ENCODE measurements at places on chromosomes 6 and 20.
A peak's percentile ranks its signal among the peaks of the same experiment; 100 is the strongest.

DNA sequence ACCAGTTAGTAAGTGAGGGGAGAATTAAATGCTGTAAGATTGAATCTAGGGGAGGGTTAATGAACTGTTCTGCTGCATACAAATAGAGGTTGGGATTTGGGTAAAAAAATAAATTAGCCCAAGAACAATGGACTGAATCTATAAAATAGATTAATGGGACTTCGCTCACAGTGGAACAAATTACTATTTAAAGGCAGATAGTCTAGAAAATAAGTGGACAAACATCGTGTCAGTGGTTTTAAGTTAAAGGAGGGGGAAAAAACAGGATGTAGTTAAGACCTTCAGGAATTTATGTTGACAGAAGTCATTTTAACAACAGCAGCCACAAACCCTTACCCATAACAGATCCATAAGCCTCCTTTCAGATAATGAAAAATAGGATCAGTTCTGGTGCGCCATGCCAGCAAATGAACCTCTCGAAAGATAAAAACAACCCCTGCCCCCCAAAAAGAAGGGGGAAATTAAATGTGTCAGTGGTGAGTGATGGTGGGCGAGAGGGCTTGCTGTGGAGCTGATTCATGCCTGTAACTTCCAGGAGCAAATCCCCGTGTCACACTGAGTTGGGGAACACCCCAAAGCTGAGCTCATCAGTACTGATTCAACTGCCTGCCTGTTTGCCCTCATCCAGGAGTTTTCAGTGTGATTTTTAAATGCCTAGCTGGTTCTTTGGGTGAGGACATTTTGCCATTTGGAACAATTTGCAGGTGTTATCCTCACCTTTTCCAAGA lies 86.8 kb downstream of the PPP1R14C start:
- peaks cover 5% of the 10 kb centered on the region for H3K27me3 ChIP-seq
- H3K36me3 ChIP-seq, result no peaks in the 10 kb centered on the region
- no peak for DNase-seq
- H3K4me3 ChIP-seq, result no peak overlapping the region
- H3K4me1 ChIP-seq, result peaks cover 2% of the 10 kb centered on the region

- H3K27me3 ChIP-seq, result peaks cover 6% of the 10 kb centered on the region
- no peaks in the 10 kb centered on the region for H3K36me3 ChIP-seq
- peaks cover 51% of the 10 kb centered on the region for H3K4me1 ChIP-seq
- DNase-seq, result no peak
These were observed 132.7 kb upstream of the LRFN2 start for GRCh38 chr6:40719671-40720374.

DNA sequence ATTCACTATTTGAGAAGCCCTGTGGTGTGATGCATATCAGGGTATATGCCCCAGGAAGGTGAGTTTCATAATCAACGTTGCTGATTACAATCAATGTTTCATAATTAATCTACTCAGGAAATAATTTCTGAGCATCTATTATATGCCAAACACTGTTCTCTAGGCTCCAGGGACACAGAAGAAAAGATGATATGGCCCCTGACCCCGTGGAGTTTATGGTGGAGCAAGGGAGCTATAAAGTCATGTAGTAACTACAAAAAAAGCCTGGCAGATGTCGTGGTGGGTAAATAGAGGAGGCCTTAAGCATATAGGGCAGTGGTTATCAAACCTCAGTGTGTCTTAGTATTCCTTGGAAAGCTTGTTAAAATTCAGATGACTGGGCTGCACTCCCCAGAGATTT lies 40.1 kb upstream of the BCAS1 start:
- H3K27ac ChIP-seq, result no peak overlapping the region
- no peak overlapping the region for H3K4me3 ChIP-seq
- no peak for DNase-seq
- H3K27me3 ChIP-seq, result peaks cover 5% of the 10 kb centered on the region

GRCh38 chr6:31203345-31203979 lies 33.0 kb upstream of the POU5F1 start:
- no peaks in the 10 kb centered on the region for H3K36me3 ChIP-seq
- no peak overlapping the region for H3K27ac ChIP-seq

- H3K4me3 ChIP-seq, result no peak overlapping the region
- H3K36me3 ChIP-seq, result no peaks in the 10 kb centered on the region
- H3K4me1 ChIP-seq, result no peaks in the 10 kb centered on the region
- H3K27me3 ChIP-seq, result no peaks in the 10 kb centered on the region
- DNase-seq, result no peak
- H3K27ac ChIP-seq, result no peak overlapping the region
These were observed 7.3 kb downstream of the AIG1 start for GRCh38 chr6:143068001-143068400.

DNA sequence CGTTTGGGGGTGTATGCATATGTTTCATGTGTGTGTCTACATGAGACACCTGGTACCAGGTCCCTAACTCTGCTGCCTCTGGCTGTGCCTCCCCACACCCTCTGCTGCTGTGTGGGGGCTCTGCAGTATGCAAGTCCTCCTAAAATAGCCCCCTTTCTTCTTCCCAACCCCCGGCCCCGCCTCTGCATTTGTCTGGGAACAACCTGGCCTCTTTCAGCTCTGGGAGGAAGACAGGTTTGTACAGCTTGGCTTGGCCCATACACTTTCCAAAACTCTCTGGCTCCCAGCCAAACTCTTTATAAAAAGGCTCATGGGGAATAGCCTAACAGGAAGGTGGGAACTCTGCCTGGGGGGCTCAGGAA lies 27.1 kb upstream of the EMILIN3 start:
- DNase-seq, result no peak
- H3K4me1 ChIP-seq, result peaks cover 11% of the 10 kb centered on the region
- no peak overlapping the region for H3K4me3 ChIP-seq
- no peaks in the 10 kb centered on the region for H3K36me3 ChIP-seq
- no peak overlapping the region for H3K27ac ChIP-seq

DNA sequence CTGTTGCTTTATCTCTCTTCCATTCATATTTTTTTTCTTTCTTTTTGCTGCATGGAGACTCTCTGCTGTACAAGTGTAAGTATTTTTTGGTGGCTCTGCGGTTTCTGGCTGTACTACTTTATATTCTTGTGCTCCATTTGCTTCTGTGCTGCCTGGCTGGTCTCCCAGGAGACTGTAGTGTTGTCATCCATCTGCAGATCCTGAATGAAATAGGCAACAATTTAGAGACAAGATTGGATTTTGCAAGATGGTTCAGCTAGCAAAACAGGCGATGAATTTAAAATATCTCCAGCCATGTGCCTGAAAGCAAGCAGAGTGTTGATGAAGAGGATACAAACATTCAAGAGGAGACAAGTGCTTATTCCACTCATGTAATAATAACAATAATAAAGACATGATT lies 75.1 kb upstream of the SCGN start:
- DNase-seq, result peak; percentile 28
- H3K36me3 ChIP-seq, result no peaks in the 10 kb centered on the region
- H3K4me1 ChIP-seq, result peaks cover 12% of the 10 kb centered on the region
- H3K27ac ChIP-seq, result peak overlapping the region; percentile 86
- H3K4me3 ChIP-seq, result peak overlapping the region; percentile 36

DNA sequence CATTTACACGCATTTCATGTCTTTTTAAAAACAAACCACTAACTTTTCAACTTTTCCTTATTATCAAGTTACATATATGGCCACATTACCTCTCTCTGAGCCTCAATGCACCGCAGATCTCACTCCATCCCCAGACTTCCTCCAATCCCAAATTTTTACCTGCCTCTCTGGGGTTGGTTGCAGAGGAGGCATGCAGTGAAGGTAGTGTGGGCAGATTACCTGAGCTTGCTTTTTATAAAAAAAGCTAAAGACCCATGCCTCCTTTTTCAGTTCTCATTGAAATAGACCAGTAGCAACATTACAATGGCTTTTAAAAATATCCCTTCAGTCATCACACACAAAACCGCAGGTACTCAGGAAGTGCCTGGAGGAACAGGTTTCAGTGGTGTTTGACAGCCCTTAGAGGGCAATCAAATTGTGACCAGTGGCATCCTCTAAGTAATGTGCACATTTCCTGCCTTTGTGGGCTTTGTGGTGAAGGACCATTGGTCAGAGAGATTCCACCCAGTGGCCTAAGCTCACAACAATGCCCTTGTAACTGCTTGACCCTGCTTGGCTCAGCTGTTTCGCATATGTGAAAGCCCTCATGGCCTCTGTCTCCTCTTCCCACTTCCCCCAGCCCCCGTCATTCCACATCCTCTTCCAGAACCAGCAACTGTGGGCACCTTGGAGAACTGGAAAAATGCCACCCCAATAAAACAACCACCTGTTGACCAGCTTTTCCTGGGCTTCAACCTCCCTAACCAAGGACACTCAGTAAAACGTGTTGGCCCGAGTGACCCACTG lies 30.2 kb upstream of the IL17A start:
- H3K4me3 ChIP-seq, result no peak overlapping the region
- DNase-seq, result no peak
- H3K36me3 ChIP-seq, result no peaks in the 10 kb centered on the region
- H3K27me3 ChIP-seq, result peaks cover 2% of the 10 kb centered on the region
- no peaks in the 10 kb centered on the region for H3K4me1 ChIP-seq

- DNase-seq, result no peak
- H3K4me1 ChIP-seq, result no peaks in the 10 kb centered on the region
- H3K4me3 ChIP-seq, result no peak overlapping the region
- H3K27ac ChIP-seq, result no peak overlapping the region
- no peaks in the 10 kb centered on the region for H3K36me3 ChIP-seq
These were observed 94.2 kb downstream of the RREB1 start for GRCh38 chr6:7201732-7202541.

GRCh38 chr6:110067837-110068591 lies 89.9 kb downstream of the GPR6 start:
- no peaks in the 10 kb centered on the region for H3K36me3 ChIP-seq
- peaks cover 3% of the 10 kb centered on the region for H3K27me3 ChIP-seq
- no peak for DNase-seq
- H3K4me1 ChIP-seq, result no peaks in the 10 kb centered on the region

DNA sequence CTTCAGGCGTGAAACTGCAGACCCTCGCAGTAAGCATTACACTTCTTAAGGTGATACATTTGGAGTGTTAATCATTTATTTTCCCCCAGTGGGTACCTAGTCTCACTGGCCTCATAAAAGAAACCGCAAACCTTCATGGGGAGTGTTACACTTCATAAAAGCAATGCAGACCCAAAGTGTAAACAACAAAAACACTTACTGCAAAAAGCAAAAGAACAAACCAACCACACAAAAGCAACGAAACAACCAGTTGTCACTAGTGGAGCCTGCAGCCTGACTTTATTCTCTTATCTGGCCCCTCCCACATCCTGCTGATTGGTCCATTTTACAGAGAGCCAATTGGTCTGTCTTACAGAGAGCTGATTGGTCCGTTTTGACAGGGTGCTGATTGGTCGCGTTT lies 23.8 kb downstream of the LY86 start:
- no peak overlapping the region for H3K27ac ChIP-seq
- no peak overlapping the region for H3K4me3 ChIP-seq
- H3K27me3 ChIP-seq, result no peaks in the 10 kb centered on the region
- H3K4me1 ChIP-seq, result peaks cover 7% of the 10 kb centered on the region

- peaks cover 11% of the 10 kb centered on the region for H3K27me3 ChIP-seq
- peak overlapping the region; percentile 3 for H3K27ac ChIP-seq
- H3K36me3 ChIP-seq, result peaks cover 16% of the 10 kb centered on the region
- DNase-seq, result peak; percentile 49
These were observed 655 bp downstream of the FAM184A start for GRCh38 chr6:119077643-119078375.

- no peaks in the 10 kb centered on the region for H3K36me3 ChIP-seq
- no peak overlapping the region for H3K4me3 ChIP-seq
- no peak overlapping the region for H3K27ac ChIP-seq
- H3K27me3 ChIP-seq, result no peaks in the 10 kb centered on the region
These were observed 314.6 kb downstream of the CDH26 start for GRCh38 chr20:60272790-60273189.

- peaks cover 5% of the 10 kb centered on the region for H3K4me1 ChIP-seq
- H3K27me3 ChIP-seq, result no peaks in the 10 kb centered on the region
- no peaks in the 10 kb centered on the region for H3K36me3 ChIP-seq
- no peak overlapping the region for H3K4me3 ChIP-seq
- H3K27ac ChIP-seq, result peak overlapping the region; percentile 34
These were observed 90.4 kb downstream of the SLC23A2 start for GRCh38 chr20:4910951-4911350.

- no peak overlapping the region for H3K4me3 ChIP-seq
- no peaks in the 10 kb centered on the region for H3K36me3 ChIP-seq
- DNase-seq, result no peak
- no peaks in the 10 kb centered on the region for H3K27me3 ChIP-seq
- no peak overlapping the region for H3K27ac ChIP-seq
These were observed 84.9 kb downstream of the MMS22L start for GRCh38 chr6:97198046-97198565.

GRCh38 chr6:25485821-25486534 lies 166.0 kb upstream of the SCGN start:
- no peaks in the 10 kb centered on the region for H3K36me3 ChIP-seq
- peaks cover 11% of the 10 kb centered on the region for H3K4me1 ChIP-seq
- no peak overlapping the region for H3K4me3 ChIP-seq

DNA sequence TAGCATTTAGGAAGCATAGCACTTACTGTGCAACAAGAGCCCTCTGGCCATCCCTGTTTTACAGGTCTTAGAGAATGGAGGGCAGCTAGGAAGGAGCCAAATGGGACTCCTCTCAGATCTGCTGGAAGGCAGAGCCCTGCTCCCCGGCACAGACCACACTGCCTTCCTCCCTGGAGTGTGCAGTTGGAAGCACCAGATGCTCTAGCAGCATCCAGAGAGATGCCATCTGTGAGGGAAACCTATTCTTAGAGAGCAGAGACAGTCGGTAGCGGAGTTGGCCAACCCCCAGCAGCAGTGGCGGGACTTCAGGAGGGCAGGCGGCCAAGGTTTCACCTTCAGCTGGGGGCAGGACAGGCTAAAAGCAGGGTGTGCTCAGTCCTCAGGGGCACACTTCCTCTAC lies 16.7 kb upstream of the E2F1 start:
- H3K27me3 ChIP-seq, result peaks cover 12% of the 10 kb centered on the region
- DNase-seq, result peak; percentile 75
- H3K36me3 ChIP-seq, result peaks cover 4% of the 10 kb centered on the region
- H3K4me1 ChIP-seq, result peaks cover 13% of the 10 kb centered on the region
- peak overlapping the region; percentile 98 for H3K27ac ChIP-seq
- peak overlapping the region; percentile 84 for H3K4me3 ChIP-seq

GRCh38 chr20:17827759-17828559 lies 128.2 kb downstream of the BANF2 start:
- no peak overlapping the region for H3K4me3 ChIP-seq
- peaks cover 2% of the 10 kb centered on the region for H3K27me3 ChIP-seq
- H3K27ac ChIP-seq, result no peak overlapping the region
- H3K36me3 ChIP-seq, result no peaks in the 10 kb centered on the region
- no peak for DNase-seq

GRCh38 chr6:153084393-153084792 lies 46.7 kb downstream of the RGS17 start:
- no peaks in the 10 kb centered on the region for H3K27me3 ChIP-seq
- peaks cover 4% of the 10 kb centered on the region for H3K4me1 ChIP-seq
- no peak overlapping the region for H3K4me3 ChIP-seq
- no peak overlapping the region for H3K27ac ChIP-seq
- no peaks in the 10 kb centered on the region for H3K36me3 ChIP-seq

- DNase-seq, result peak; percentile 95
- H3K27me3 ChIP-seq, result peaks cover 28% of the 10 kb centered on the region
- peak overlapping the region; percentile 83 for H3K4me3 ChIP-seq
- H3K36me3 ChIP-seq, result no peaks in the 10 kb centered on the region
- peak overlapping the region; percentile 96 for H3K27ac ChIP-seq
- peaks cover 40% of the 10 kb centered on the region for H3K4me1 ChIP-seq
These were observed 17.3 kb upstream of the ID1 start for GRCh38 chr20:31587545-31588389.

All from glutamatergic neuron (in vitro differentiated cells).